Activated naive CD8-positive, alpha-beta T cell treated with anti-CD3 and anti-CD28 coated beads, Interleukin-2, amount 50 U/mL, for 16 hours (primary cell): ENCODE measurements at places on chromosomes 12 and 14.

DNA sequence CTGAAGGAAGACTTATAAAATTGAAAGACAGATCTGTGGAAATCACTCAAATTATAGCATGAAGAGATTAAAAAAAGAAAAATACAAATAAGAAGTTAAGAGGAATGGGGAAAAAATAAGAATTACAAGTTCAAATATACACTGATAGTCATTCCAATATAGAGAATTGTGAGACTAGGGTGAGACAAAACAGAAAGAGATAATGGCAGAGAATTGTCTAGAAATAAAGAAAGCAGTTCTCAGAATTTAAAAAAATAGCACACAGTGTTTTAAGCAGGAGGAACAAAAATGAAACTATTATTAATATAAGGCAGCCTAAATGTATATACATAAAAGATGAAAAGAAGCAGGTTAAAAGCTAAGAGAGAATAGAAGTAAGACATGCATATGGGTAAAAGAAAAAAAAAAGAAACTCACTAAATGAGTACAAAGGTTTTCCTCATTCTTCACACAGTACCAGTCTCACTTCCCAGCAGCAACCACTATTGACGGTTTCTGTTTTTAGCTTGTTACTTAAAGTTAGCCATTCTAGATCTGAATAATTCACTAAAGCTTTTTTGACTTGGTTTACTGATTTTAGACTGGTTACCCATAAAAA is 31.1 kb downstream of the SLC38A4 start:
- DNase-seq = no peak

DNA sequence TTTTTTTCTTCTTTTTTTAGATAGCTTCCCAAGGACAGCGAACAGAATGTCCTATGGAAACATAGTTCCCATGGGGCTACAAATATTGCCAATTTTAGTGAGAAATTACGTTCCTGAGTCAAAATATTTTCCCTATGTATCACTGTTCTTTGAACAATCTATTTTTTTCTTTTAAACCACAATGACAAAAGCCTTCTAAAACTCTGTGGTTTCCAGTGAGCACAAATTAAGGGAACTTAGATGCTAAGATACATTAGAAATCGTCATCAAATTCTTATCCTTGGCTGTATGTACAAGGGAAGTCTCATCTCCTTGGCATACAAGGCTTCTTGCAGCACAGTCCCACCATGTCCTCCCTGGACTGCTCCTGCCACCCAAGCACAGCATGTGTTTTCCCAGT is 17.9 kb downstream of the CPM start:
- no peak for DNase-seq

DNA sequence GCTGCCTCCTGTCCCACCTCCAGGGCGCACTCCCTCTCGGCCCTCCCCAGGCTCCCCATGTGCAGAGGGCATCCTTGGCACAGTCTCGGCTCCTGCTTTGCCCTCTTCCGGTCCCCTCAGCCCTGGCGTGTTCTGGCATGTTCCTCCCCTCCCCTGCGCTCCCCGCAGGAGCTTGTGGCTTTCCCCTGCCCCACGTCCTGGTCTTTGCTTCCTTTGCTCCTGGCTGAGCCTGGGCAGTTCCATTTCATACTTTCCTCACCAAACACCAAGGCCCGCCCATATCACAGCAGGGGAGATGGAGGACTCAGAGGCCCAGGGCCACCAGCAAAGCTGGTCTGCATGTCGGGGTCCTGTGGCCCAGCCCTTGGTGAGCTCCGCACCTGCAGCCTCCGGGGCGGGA is 56.0 kb downstream of the FBRSL1 start:
- no peak for DNase-seq

DNA sequence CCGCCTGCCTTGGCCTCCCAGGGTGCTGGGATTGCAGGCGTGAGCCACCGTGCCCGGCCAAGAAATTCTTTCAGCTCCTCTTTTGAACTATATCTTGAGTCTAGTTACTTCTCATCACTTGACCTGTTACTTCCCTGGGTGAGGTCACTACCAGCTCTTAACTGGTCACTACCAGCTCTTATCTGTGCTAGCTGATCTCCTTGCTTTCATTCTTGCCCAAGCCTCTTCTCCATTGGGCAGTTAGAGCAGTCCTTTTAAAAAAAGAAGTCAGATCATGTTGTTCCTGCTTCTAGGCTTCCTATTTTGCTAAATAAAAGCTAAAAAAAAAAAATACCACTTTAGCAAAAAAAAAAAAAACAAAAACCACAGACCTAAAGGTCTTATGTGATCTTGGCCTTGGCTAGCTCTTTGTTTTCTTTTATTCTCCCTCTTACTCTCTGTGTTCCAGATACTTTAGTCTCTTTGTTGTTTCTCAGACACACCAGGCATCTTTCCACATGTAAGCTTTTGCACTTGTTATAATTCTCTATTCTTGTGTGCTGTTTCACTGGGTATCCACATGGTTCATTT is 63.5 kb downstream of the RAD51B start:
- DNase-seq = no peak

DNA sequence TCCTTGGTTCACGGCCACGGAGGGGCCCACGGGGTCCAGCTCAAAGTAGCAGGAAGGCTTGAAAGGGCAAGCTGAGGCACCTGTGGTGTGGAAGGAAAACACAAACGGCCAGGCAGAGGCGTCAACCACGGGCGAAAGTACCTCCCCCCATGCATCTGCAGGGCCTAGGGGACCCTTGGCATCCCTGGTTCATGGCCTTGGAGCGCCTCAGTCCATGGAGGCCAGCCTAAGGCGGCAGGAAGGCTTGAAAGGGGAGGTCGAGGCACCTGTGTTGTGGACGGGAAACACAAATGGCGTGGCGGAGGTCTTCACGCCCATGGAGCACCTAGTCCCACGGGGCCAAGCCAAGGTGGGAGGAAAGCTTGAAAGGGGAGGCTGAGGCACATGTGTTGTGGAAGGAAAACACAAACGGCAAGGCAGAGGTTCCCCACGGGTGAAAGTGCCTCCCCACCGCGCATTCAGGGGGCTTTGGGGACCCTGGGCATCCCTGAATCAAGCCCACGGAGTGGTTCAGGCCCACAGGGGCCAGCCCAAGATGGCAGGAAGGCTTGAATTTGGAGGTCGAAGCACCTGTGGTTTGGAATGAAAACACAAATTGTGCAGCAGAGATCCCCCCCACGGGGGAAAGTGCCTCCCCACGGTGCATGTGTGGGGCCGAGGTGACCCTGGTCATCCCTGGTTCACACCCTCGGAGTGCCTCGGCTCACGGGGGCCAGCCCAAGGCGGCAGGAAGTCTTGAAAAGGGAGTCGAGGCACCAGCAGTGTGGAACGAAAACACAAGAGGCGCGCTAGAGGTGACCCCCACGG is 380.8 kb downstream of the ALG10 start:
- no peak for DNase-seq

DNA sequence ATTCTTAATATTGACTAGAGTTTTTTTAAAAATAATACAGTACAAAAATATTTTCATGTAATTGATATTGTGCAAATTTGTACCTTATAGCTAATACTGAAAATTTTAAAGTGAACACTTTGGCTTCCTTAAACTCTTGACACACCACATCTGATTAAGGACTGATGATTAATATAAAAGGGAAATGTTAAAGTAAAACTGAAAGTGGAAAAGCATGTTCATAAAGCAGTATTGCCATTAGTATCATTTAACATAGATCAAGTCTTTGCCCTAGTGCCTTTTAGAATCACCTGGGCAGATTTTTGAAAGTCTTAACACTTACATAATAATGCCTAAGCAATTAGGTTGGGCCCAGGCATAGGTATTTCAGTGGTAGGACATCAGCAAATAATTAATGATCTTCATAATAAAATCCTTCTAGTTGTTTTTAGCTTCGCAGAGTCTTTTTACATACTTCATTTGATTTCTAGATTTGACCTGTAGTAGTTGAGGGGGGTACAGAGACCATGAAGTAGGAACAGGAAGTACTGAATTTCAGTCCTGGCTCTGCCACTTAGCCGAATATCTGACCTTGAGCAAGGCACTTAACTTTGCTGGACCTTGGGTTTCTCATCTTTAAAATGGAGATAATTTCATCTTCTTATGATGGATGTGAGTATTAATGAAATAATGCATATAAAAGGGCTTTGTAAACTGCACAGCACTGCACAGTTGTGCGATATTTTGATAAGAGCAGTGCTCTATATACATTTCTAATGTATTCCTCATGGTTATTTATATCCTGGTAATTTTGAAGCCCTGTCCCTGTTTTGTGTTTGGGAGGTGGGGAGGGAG is 43.7 kb downstream of the MARK3 start:
- no peak for DNase-seq

DNA sequence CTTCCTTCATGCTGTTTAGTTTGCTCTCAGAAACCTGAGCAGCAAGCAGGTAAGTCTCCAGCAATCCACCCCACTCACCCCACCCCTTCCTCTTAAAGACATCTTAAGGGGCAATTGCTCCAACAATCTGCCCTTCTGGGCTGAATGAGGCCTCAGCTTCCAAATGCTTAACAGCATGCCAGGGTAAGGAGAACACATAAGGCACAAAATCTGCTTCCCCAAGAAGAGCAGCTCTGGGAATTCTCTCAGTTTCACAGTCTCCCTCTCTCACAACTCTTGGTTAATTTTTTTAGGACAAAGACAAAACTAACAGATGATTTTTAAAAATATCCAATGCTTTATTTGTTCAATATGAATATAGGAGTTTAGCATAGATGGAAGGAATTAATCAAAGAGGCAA is 288.9 kb upstream of the CCDC196 start:
- DNase-seq = no peak

DNA sequence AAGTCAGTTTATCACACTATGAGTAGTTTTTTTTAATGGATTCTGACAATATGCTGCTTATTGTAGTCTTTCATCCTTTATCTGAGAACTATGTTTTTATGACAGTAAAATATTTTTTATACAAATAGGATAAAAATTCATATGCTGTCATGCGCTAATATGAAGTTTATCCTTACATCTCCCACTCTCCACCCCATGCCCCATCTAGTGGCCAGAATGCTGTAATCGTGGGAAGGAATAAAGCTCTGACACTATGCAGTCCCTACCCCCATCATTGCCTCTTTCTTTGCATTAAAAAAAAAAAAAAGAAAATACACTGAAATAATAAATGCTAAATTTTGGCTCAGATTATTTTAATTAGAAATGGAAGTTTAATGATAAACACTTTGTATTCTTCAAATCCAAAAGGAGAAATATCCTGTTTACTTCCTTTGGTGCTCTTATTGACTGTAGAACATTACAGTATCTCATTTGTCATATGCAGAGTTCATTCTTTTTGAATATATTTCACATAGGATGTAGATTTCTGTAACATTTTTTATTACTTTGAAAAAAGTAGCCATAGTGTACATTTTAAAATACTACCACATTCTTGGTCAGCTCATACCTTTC is 145.9 kb upstream of the SLCO1C1 start:
- no peak for DNase-seq

DNA sequence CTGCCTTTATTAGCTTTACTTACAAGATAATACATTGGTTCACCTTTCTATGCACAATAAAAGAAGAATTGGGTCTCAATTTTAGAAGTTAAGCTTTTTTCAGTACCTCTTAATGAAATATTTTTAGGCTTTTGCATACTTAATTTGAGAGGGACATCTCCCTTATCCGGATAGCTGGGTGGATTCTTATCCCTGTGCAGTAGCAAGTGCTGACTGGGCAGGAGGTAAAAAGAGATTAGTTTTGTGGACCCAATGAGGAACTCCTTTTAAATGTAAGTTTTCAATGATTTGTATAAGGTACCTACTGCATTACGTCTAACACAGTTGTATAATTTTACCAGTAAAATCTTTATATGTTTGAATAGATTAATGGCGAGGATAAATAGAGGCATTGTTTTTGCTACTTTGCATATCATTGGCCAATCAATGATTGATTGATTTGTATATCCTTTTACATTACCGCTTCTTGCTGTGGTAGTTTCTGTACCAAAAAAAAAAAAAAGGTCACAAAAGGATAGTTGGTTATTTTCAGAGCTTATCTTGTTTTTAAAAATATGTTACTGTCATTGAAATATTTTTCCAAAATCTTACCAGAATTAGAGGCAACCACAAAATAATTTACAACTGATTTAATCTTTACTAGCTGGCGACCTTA is 2.2 kb downstream of the CPSF6 start:
- DNase-seq = no peak

GRCh38 chr12:49687941-49688340 is 19.3 kb downstream of the FMNL3 start:
- DNase-seq = no peak

- no peak for DNase-seq
Measured at GRCh38 chr12:27523305-27523641, 733 bp upstream of the PPFIBP1 start.

- no peak for DNase-seq
Measured at GRCh38 chr12:93686572-93687356, 9.6 kb downstream of the CRADD start.

DNA sequence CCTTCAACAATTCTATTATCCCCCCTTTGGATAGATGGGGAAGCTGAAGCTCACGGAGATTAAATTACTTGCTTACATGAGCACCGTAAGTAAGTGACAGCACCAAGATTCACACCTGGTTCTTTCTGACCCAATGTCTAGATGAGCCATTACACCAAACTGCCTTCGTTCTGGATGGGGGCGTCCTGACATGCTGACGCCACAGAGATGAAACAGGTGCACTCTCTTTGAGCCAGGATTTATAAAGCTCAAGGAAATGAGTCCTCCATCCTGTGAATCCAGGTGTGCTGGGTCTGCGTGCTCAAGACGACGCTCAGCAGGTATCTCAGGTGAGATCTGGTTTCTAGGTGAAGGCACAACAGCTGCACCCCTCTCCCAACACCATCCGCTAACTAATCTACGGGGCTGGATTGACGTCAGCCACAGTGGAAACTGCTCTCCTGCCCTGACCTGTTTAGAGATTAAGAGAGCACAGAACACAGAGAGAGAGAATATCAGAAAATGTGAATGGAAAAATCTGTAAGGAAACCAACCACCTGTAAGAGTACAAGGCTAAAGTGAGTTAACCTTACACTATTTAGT is 61.6 kb downstream of the KSR2 start:
- DNase-seq = no peak

DNA sequence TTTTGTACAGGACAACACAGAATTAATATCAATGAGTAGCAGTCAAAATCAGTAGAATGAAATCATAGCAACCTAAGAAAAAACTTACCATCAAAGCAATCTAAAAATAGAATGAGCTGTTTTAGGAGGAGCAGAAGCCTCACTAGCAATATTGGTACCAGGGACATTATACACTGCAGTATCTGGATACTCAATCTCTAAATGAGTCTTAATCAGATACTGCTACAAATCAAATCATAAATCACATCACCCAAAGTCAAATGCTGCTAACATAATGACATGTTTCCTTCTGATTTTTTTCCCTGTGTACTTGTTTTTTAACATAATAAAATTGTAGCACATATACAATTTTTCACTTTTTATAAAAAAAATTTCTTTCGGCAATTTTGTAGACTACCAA is 8.0 kb downstream of the RPS29 start:
- DNase-seq = no peak

GRCh38 chr12:95004610-95005009 is 1.1 kb upstream of the NDUFA12 start:
- no peak for DNase-seq

DNA sequence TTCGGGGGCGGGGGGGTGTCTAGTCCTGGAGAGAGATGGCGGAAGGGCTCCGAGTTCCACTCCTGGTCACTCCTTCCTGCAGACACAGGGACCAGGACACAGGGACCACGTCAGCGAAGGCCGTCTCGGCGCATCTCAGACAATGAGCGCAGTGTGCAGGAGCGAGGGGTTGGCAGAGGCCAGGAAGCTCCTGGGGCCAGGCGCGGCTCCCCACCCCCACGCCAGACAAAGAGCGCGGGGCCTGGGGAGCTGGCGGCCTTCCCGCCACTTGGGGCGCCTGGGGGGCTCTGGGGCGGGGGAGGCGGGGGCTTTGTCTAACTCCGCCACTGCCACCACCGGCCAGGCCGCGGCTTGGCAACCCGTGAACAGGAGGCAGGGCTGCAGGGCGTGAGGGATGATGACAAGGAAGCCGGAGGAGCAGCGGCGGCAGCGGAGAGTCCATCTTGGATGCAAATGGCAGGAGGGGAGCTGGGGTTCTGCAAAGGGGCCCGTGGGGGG is 2.2 kb downstream of the CDK2AP1 start:
- DNase-seq = no peak
